ENCODE measurements at places on chromosomes 16 and 17.

GRCh38 chr17:21545064-21545463 is 147.3 kb upstream of the KCNJ18 start:
- DNase-seq: no peak

DNA sequence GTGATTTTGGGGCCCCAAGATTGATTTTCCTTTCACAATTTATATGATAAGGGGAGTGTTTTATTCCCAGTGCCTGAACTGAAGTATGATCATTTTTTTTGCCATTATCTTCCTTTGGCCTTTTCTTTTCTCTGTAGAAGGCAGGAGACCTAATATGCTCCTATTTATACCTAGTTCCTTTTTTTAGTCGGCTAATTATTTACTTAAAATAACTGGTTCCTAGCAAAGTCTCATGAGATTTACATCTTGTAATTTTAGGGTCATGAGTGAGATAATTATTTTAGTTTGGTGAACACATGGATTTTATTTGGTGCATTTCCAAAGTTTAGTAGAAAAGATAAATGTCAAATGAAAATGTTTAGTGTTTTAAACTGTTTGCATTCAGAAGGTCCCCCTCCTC is 24.8 kb downstream of the SEC14L1 start:
- no peak for DNase-seq

- no peak for DNase-seq
These were observed 46.6 kb upstream of the TANC2 start for GRCh38 chr17:62919388-62919787.

DNA sequence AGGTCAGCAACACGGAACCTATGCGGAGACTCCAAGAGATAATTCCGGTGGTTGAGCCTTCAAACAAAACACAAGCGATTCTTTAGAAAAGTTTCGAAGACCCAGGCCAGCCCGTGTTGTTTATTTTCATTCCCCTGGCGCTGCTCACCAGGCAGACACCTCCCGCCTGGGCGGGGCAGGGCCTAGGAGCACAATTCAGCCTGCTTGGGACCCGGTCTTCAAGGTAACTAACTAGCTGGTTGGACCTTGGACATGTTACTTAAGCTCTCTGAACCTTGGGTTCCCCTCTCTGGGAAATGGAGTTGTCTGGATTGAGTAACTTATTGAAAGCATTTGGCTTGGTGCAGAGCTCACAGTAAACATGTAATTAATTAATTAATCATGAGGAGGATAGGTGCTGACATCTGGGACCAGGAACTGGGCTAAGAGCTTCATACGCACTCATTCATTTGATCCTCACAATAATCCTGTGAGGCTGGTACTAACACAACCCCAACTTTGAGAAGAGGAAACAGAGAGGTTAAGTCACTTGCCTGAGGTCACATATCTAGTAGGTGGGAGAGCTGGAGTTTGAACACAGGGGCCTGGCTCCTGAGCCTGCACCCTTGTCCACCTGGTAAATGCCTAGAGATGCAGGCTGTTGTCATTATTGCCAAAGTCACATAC is 125.3 kb upstream of the SMURF2 start:
- no peak for DNase-seq

DNA sequence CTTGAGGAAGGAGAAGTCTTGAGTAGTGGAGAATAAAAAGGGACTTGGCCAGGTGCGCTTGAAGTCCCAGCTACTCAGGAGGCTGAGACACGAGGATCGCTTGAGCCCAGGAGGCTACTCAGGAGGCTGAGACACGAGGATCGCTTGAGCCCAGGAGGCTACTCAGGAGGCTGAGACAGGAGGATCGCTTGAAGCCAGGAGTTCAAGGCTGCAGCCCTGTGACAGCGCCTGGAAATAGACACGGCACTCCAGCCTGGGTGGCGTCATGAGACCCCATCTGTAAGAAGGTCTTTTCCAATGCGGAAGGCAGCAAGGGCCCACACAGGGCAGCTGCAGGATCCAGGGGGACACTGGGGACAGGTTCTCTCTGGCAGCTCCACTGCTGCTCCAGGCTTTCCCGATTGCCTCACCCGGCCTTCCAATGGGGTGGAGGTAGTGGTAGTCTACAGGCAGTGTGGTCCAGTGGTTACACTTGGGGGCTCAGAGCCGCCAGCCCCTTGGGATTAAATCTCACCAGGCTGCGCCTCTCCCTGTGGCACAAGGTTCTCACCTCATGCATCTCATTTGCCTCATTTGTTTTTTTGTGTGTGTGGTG is 143.4 kb downstream of the SEC14L1 start:
- DNase-seq: no peak

GRCh38 chr16:4110680-4111079 is 5.6 kb downstream of the ADCY9 start:
- DNase-seq: no peak

GRCh38 chr17:69643686-69644085 is 229.2 kb downstream of the MAP2K6 start:
- DNase-seq: no peak

DNA sequence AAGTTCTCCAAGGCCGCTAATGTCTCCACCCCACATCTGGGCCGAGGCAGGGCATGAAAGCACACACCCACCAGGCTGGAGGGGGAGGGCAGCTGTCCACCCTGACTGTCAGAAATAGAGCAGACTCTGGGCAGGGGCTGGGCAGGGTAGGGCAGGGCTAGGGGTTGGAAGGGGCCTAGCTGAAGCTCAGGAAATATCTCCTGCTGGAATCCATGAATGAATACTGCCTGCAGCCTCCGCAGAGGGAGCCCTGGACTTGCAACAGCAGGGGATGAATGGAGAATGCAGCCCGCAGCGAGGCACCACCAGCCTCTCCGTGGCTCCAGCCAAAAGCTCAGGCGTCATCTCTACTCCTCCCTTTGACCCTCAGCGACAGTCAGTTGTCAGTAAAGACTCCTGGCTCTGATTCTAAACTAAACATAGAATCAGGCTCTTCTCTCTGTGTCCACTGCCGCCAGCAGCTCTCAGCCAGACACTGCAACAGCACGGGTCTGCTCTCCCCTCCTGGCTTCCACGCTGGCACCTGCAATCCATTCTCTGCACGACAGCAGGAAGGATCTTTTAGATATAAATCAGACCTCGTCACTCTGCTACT is 23.9 kb upstream of the NGFR start:
- DNase-seq: no peak

- DNase-seq: no peak
These were observed 68.5 kb upstream of the LHX1 start for GRCh38 chr17:36868777-36869176.

GRCh38 chr16:84823484-84823883 is 3.7 kb downstream of the CRISPLD2 start:
- no peak for DNase-seq

- DNase-seq: peak; percentile 78
These were observed 17.7 kb downstream of the KSR1 start for GRCh38 chr17:27473748-27474609.

DNA sequence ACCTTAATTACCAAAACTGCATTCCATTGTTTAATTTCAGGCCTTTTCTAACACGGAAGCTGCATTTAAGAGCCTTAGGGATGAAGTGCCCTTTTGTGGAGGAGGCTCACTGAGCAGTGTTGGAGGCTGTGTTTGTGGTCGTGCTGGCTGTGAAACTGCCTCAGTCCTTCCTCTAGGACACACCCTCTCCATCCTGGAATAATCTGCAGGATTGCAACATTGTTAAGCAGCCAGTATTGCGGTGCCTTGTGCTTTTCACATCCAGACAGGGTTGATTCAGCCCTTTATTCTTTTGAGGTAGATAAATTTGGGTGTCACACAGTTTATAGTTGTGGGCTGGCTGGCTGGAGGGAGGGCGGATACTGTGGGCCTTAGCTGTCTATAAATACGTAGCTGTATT is 141.6 kb downstream of the CDRT15L2 start:
- no peak for DNase-seq

Data from stimulated activated CD4-positive, alpha-beta T cell treated with anti-CD3 and anti-CD28 coated beads, TNF-alpha, amount 100 ng/mL, for 24 hours (primary cell).